ENCODE measurements at places on chromosomes 3 and 15. TPM values are rescaled to one million over a fixed set of nuclear protein-coding genes. Genes with fewer than 3 reads are reported as not detected.

DNA sequence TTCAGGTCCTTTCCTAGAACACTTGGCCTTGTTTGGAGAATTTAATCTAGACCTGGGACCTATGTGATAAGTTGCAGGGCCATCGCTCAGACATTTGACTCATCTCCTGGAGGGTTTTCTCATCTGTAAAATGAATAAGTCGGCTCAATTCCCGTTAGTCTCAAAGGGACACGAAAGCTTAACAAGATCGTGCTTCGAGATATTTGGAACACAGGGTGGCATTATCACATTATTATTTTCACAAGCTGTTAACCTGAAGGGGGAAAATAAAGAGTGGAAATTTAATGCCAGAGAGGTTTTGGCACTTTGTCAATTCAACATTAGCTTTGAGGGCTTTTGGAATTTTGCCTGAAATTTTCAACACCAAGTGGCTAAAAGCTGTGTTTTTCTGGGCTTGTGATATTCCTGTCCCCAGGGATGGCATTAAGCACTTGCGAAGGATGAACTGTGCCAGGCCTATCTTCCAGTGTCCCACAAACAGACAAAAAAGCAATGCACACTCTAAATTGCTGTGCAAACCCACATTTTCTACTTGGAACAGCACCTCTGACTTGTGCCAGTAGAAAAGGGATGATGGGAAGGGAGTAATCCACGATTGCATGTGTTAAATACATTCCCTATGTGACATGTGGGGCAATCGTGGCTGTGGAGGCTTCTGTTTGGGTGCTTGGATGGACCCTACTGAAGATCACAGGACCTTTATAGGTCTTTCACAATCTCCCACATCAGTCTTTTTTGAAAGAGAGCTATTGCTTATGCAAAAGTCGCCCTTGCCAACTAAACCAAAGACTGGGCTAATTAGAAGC lies 478.7 kb downstream of the MFSD1 start:
- H3K36me3 ChIP-seq: no peaks in the 10 kb centered on the region
- DNase-seq: no peak
- H3K4me1 ChIP-seq: no peaks in the 10 kb centered on the region
- no peaks in the 10 kb centered on the region for H3K27me3 ChIP-seq
- no peak overlapping the region for H3K4me3 ChIP-seq

DNA sequence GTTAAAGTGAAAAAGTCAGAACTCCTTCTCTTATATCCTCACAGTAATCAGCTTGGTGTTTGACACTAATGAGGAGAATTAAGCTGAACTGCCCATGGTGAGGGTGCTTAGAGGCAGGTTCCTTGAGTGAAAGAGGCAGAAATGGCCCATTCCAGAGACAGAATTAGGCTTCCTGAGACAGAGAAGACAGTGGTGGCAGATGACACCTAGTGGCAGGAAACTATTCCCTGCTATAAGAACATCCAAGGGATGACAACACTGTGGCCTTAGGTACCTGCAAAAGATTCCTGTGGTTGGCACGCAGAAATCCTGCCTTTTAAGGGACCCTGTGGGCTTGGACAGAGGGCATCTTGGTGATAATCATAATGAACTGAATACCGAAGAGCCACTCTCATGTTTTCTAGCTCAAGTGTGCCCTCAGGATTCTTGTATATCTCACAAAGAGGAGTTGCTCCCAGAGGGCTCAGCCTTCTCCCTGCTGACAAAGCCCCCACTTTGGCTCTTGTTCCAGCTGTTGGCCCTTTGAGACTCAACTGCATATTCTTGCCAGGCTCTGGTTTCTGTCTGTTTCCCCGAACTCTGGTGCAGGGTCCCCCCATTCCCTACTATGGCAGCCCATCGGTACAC lies 56.0 kb downstream of the KBTBD12 start:
- H3K27ac ChIP-seq: no peak overlapping the region
- no peaks in the 10 kb centered on the region for H3K27me3 ChIP-seq
- H3K4me1 ChIP-seq: no peaks in the 10 kb centered on the region

CLK3 gene
- 361 TPM for total RNA-seq

LRRC58 gene
- total RNA-seq: 24.8 TPM

DNA sequence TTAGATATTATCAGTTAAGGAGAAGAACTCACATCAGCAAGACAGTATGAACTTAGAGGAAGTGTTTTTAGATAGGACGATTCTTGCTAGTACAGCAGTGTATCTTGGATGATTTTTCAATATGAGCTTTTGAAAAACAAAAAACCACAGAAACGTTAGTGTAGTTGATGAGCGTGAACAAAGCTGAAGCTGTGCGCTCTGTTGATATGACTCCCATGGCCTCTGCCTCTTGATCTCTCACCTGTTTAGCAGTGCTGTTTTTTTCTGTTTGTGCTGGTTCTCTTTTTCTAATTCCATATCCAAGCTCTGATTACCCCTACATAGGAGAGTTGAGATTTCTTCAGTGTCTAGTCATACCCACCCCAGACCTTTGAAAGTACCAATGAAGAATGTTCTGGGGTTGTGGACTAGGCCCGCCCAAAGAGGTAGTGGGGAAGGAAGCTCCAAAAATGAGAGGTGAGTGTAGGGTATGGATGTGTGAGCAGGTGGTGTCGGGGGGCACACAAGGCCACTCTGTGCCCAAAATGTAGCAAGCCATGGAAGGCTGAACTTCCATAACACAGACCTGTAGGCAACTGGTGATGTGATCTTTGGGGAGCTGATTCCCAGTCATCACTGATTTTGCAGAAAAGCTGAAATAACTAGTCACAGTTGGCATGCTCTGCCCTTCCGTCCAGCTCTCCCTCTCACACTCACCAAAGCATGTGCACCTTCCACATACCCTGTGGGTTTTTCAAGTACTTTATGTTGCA lies 20.0 kb upstream of the CMTM7 start:
- H3K36me3 ChIP-seq: no peaks in the 10 kb centered on the region
- DNase-seq: no peak
- no peak overlapping the region for H3K4me3 ChIP-seq

GRCh38 chr3:55688154-55688553 lies 201.0 kb upstream of the WNT5A start:
- DNase-seq: no peak
- H3K27me3 ChIP-seq: no peaks in the 10 kb centered on the region
- H3K27ac ChIP-seq: no peak overlapping the region

SEMA4B gene
- total RNA-seq: 70.1 TPM

DNA sequence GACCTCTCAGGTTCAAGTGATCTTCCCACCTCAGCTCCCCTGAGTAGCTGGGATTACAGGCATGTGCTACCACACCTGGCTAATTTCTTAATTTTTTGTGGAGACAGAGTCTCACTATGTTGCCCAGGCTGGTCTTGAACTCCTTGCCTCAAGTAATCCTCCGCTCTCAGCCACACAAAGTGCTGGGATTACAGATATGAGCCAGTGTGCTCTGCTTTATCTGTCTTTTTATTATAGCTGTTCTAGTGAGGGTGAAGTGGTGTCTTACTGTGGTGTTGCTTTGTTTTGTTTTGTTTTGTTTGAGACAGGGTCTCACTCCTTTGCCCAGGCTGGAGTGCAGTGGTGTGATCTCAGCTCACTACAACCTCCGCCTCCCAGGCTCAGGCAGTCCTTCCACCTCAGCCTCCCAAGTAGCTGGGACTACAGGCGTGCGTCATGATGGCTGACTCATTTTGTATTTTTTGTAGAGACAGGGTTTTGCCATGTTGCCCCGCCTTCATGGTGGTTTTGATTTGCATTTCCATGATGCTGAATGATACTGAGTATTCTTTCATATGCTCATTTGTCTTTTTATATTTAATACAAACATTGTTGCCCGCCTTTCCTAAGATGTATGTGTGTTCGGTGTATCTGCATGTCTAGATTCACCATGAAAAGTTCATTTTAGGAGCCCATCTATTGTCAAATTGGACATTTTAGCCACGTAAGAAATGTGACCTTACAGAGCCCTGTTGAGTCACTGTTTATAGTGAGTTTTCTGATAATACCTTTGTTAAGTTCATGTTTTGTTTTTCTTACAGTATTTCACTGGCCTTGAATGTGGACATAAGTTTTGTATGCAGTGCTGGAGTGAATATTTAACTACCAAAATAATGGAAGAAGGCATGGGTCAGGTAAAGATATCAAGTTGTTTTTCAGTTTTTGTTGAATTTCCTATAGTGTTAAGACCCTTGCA lies 80.6 kb downstream of the ARIH1 start:
- no peaks in the 10 kb centered on the region for H3K27me3 ChIP-seq
- no peaks in the 10 kb centered on the region for H3K4me1 ChIP-seq
- no peak overlapping the region for H3K27ac ChIP-seq
- no peak overlapping the region for H3K4me3 ChIP-seq
- DNase-seq: no peak

DNA sequence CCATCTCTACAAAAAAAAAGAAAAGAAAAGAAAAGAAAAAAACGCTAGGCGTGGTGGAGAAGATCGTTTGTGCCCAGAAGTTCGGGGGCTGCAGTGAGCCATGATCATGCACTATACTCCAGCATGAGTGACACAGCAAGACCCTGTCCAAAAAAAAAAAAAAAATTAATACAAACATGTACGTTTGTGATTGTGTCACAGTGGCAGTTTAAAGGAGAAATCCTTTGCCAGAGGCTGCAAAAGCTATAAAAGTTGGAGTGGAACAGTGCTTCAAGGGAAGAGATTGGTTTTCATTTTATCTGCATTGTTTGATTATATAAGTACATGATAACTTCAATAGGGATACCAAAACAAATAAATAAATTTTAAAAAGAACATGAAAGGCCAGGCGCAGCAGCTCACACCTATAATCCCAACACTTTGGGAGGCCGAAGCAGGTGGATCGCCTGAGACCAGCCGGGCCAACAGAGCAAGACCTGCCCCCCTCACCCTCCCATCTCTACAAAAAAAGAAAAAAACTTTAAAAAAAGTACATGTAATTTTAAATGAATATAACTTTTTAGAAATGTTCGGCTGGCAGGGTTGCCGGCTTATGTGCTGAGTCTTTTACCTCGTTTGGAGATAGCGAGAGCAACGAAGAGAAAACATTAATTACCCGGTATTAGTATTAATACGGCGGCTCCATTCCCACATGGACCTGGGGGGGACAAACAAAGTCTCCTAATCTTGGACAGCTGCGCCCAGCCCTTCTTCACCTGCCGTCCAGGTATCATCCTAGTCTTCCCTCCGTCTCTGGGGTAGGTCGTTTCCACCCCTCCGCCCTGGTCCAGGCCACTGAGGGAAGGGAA lies 573 bp upstream of the DIS3L start:
- peak overlapping the region; percentile 95 for H3K27ac ChIP-seq
- no peaks in the 10 kb centered on the region for H3K36me3 ChIP-seq
- H3K4me1 ChIP-seq: no peaks in the 10 kb centered on the region
- no peaks in the 10 kb centered on the region for H3K27me3 ChIP-seq

VWA5B2 gene
- 0.83 TPM for total RNA-seq

CAND2 gene
- 1.4 TPM for total RNA-seq

C3orf85 gene
- total RNA-seq: 174 TPM

GRCh38 chr3:141412936-141413354 lies 44.6 kb downstream of the ZBTB38 start:
- H3K27ac ChIP-seq: peak overlapping the region; percentile 82
- H3K4me1 ChIP-seq: peaks cover 43% of the 10 kb centered on the region
- H3K27me3 ChIP-seq: no peaks in the 10 kb centered on the region
- DNase-seq: peak; percentile 79
- H3K36me3 ChIP-seq: peaks cover 3% of the 10 kb centered on the region
- H3K4me3 ChIP-seq: no peak overlapping the region

SNX22 gene
- total RNA-seq: 0.38 TPM

CD86 gene
- total RNA-seq: not detected

ROBO2 gene
- total RNA-seq: 5.0 TPM

- H3K27me3 ChIP-seq: no peaks in the 10 kb centered on the region
- DNase-seq: no peak
- H3K4me1 ChIP-seq: peaks cover 16% of the 10 kb centered on the region
- H3K4me3 ChIP-seq: no peak overlapping the region
- peak overlapping the region; percentile 64 for H3K27ac ChIP-seq
These were observed 49.8 kb upstream of the CTDSPL start for GRCh38 chr3:37811625-37812498.

DNA sequence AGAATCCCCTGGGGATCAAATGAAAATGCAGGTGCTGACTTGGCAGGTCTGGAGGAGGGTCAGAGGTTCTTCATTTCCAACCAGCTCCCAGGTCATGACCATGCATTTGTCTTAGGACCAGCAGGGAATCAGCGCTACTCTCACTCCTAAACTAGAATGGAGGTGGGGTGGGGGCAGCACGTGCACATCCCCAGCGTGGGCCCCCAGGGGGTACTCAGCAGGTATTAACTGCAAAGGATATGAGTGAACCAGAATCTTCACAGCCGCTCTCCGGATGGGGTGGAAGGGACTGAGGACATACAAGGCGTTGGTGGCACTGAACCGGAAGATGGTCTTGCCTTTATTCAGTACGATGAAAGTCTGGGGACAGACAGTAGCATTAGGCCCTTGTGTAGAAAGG lies 19.4 kb downstream of the SCN5A start:
- no peak for DNase-seq
- no peaks in the 10 kb centered on the region for H3K27me3 ChIP-seq
- no peak overlapping the region for H3K27ac ChIP-seq

ITIH3 gene
- total RNA-seq: not detected

GRCh38 chr3:60839246-60839645 lies 412.0 kb downstream of the FHIT start:
- no peak overlapping the region for H3K27ac ChIP-seq
- no peak overlapping the region for H3K4me3 ChIP-seq
- H3K4me1 ChIP-seq: no peaks in the 10 kb centered on the region

- H3K36me3 ChIP-seq: no peaks in the 10 kb centered on the region
- no peaks in the 10 kb centered on the region for H3K27me3 ChIP-seq
- peak within 1 kb of the TSS; percentile 87 for H3K27ac ChIP-seq
- DNase-seq: peak; percentile 65
These were observed at the start of gene ST6GAL1 for GRCh38 chr3:186930143-186930640. ST6GAL1 (plus strand) TSS chr3:186930526; CDS start chr3:187042704, 112,178 bp downstream.

ITGA11 gene
- 24.8 TPM for total RNA-seq

BFSP2 gene
- not detected for total RNA-seq

- peaks cover 56% of the 10 kb centered on the region for H3K4me1 ChIP-seq
- H3K27me3 ChIP-seq: no peaks in the 10 kb centered on the region
- peak; percentile 70 for DNase-seq
- no peaks in the 10 kb centered on the region for H3K36me3 ChIP-seq
These were observed 1.3 kb downstream of the ARL6IP5 start for GRCh38 chr3:69085833-69086722.

GADL1 gene
- not detected for total RNA-seq

- H3K36me3 ChIP-seq: no peaks in the 10 kb centered on the region
- no peak overlapping the region for H3K27ac ChIP-seq
- no peaks in the 10 kb centered on the region for H3K27me3 ChIP-seq
- H3K4me3 ChIP-seq: no peak overlapping the region
These were observed 124.8 kb downstream of the MYLK start for GRCh38 chr3:123759311-123759710.

KNG1 gene
- not detected for total RNA-seq

DNA sequence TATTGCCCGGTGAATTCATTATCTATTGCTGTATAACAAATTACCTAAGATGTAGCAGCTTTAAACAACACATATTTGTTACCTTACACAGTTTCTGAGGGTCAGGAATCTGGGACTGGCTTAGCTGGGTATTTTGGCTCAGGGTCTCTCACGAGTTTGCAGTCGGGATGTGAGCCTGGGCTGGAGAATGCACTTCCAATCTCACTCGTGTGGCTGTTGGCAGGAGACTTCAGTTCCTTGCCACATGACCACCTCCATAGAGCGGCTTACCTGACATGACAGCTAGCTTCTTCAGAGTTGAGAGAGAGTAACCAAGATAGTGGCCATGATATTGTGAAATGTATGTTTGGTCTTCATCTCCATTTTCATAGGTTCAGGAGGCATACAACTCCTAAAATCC lies 18.4 kb upstream of the MITF start:
- H3K36me3 ChIP-seq: no peaks in the 10 kb centered on the region
- H3K27ac ChIP-seq: no peak overlapping the region
- no peaks in the 10 kb centered on the region for H3K27me3 ChIP-seq
- no peak overlapping the region for H3K4me3 ChIP-seq
- no peaks in the 10 kb centered on the region for H3K4me1 ChIP-seq
- no peak for DNase-seq
